ENCODE measurements at places on chromosomes 7 and 10. TPM values are rescaled to one million over a fixed set of nuclear protein-coding genes. Genes with fewer than 3 reads are reported as not detected.

Gene AGBL3
- total RNA-seq = 1.4 TPM

Gene UPK3B
- not detected for total RNA-seq

Gene SMKR1
- total RNA-seq = not detected

Gene DKK1
- 1.5 TPM for total RNA-seq

Gene PAX4
- total RNA-seq = not detected

Data from heart left ventricle (tissue), 16 donors.